ENCODE measurements at places on chromosomes 11 and 22. TPM values are rescaled to one million over a fixed set of nuclear protein-coding genes. Genes with fewer than 3 reads are reported as not detected.

Gene P4HA3
- 2.3 TPM for total RNA-seq

Gene IGSF22
- not detected for total RNA-seq

Gene FLRT1
- not detected for total RNA-seq

Gene TANGO2
- 81.6 TPM for total RNA-seq

Gene SCGB1D2
- not detected for total RNA-seq

Gene OR4D10
- total RNA-seq: not detected

Gene FERMT3
- 27.7 TPM for total RNA-seq

Gene APOL3
- total RNA-seq: 26.8 TPM
